ENCODE measurements at places on chromosomes 2 and 18.

GRCh38 chr2:45759310-45759851, 107.9 kb downstream of the PRKCE start:
- DNase-seq, result no peak

- no peak for DNase-seq
Measured at GRCh38 chr18:11654736-11655605, 34.1 kb upstream of the GNAL start.

- DNase-seq, result no peak
Measured at GRCh38 chr2:206876216-206876860, 63.0 kb upstream of the CPO start.

DNA sequence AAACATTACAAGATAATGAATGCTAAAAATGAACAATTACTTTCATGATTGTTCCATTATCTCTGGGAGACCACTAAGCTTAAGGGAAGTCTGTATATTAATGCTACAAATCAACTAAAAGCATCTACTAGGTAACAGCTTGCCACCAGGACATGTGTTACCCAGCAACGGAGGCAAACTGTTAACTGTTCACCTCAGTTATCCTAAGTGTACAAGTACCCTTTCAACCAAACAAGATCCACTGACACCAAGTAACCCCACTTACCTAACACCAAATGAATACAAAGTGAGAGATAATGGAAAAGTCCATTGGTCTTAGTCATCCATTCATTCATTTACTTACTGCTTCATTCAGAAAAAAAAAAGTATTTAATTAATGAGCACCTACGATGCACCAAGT, 54.7 kb upstream of the KIDINS220 start:
- DNase-seq, result no peak

DNA sequence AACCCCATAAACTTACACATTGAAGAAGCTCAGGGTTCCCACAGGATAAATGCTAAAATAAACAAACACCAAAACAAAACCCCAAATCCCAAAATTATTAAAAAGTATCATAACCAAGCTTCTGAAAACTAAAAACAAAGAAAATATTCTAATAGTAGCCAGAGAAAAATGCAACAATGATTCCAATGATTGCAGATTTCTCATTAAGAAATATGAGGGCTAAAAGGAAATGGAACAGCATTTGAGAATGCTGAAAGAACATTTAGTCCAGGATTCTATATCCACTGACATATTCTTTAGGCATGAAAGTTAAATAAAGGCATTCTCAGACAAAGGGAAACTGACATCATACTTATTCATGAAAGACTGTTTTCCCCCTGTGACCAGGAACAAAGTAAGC, 212.4 kb downstream of the SLC4A10 start:
- no peak for DNase-seq

DNA sequence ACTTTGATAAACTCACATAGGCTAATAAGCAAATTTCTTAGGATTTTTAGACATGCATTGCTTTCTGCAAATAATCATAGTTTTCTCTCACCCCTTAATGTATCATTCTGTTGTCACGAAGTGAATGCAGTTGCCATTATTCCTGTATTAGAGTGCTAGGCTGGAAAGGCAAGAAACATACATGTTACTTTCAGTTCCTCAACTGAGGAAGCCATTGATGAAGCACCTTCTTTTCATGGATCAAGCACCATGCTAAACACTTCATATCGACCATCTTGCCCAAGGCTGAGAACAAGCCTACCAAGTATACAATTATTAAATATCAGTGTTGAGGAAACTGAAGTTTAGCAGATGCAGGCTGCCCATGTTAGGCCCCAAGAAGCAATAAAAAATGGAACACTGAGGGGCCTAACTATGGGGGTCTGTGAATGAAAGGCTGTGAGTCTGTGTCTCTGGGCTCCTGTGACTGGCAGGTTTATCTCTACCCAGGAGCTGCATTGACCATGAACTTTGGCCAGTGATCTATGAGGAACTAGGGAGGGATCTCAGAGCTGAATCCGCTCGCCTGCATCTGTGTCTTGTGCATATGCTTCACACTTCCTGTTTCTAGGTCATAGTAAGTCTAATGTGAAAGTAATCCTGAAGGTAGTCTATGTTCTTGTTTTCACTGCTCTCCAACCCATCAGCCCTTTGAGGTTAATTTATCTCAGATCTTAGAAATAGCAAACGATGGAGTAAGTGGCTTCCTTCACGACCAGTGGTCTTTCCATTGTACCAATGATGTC, 16.0 kb upstream of the TSPYL6 start:
- no peak for DNase-seq

- DNase-seq, result no peak
Measured at GRCh38 chr2:178142274-178143065, 30.2 kb downstream of the RBM45 start.

DNA sequence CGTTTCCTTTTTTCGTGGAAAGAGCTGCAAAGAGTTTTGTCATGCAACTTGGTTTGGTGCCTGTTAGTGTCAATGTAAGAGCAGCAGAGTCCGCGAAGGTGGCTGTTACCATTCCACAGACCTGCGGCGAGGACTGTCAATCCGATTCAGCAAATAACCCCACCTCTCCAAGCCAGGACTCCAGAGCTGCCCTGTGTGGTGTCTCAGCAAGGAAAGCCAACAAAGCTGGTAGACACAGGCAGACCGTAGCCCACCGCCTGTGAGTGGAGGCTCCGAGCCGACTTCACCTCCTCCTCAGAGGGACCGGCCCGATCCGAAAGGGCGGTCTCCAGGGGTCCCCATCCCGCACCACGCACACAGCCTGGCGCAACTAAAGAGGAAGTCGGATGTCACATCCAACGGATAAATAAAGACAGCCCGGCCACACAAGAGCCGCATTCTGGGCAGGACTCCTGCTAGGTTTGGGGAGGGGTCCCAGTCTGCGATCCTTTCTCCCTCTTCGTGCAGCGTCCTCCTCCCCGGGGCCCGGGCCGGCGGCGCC, 819 bp downstream of the ANKRD44 start:
- DNase-seq, result peak; percentile 79

DNA sequence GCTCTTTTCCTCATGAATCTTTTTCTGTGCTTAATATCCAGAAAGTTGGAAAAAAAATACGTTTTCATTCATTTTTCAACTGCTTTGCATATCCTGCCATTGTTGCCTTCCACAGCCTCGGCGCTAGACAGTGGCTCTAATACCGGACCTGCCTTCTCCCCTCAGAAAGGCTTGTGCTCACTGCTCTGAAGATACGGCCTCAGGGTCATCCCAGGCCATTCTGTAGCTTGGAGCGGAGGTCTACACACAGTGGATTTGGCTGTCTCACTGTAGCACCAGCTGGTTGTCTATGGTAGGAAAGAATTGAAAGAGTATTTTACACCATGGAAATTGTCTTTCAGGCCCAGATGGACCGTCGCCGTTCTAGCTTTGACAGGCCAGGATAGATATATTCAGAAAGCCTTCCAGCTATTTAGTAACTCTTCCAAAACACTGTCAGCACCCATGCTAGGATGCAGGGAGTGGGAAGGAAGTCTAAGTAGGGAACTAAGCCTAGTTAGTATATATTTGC, 242.0 kb downstream of the TMEM182 start:
- DNase-seq, result no peak

DNA sequence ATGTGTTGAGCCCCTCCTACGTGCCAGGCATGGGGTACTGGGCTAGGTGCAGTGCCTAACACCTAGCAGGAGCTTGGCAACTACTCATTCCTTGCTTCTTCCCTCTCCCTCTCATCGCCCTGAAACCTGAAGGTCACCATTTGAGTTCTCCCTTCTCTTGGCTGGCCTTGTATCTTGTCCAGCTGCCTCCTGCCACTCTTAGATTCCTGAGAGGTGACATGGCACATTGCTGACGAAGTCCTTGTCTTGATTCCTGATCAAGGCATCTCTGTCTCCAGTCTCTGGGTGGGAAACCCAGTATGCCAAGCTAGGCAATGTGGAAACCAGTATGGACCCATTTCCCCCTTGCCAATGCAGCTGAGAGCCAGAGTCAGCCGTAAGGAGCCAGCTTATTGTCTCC, 9.0 kb upstream of the EFR3B start:
- DNase-seq, result no peak

DNA sequence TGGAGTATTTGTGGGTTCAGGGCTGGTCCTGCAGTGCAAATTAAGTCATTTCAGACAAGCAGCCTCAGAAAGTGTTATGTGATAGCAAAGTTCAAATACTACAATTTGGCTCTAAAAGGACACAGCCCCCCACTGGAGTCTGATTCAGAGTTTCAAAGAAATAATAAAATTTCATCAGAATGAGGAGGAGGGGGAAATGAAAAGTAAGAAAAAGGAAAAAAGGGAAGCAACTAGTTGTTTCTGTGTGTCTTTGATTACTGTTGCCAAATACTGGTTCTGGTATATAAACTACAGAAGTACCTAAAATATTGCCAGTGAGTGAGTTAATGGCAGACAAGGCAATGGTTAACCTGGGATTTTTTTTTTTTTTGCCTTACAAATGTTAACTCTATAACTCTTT, 773.9 kb downstream of the BCL11A start:
- DNase-seq, result no peak

DNA sequence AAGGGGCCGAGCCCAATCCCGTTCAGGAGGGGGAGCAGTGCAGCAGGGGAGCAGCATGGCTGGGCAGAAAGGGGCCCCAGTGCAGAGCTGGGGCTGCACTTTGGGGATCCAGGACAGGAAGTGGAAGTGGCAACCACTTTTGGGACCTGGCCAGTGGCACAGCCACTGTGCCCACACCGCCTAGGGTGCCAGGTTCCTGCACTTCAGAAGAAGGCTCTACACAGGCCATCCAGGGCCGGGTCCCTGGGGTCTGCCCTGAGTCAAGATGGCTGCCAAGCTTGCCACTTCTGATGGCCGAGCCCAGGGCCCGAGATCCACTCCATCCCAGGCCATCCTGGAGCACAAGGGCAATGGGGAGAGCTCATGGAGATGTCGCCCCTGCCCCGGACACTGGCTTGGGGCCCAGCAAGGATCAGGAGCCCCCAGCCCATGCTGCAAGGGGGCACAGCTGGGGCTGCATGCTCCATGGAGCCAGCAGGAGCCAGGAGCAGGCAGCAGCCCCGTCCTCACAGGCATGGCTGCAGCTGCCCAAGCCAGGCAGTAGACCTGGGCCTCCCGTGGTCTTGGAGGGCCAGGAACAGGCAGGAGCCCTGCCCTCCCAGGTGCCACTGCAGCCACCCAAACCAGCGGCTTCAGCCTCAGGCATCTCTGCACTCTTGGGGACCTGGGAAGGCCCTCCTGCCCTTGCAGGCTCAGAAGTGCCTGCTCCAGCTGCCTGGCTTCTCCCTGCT, 35.0 kb upstream of the ID2 start:
- no peak for DNase-seq

DNA sequence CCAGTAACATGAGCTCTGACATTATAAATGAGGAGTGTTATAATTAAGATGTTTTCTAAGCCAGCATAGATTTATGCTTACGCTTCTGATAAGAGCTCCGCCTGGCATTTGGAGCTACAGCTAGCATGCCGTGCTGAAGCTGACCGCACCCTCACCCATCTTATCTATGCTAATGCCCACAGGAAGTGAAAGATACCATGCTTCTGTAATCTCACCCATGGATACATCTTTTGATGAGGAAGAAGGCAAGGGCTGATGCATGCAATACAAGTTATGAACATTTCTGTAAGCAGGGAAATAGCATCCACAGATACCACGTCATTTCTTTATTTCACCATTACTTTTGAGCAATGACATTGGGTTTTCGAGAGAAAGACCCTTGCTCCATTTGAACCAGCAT, 82.3 kb downstream of the ARL4C start:
- DNase-seq, result no peak

GRCh38 chr2:19932928-19933327, 31.1 kb upstream of the TTC32 start:
- no peak for DNase-seq

GRCh38 chr2:241575624-241576292, 17.2 kb downstream of the BOK start:
- no peak for DNase-seq

DNA sequence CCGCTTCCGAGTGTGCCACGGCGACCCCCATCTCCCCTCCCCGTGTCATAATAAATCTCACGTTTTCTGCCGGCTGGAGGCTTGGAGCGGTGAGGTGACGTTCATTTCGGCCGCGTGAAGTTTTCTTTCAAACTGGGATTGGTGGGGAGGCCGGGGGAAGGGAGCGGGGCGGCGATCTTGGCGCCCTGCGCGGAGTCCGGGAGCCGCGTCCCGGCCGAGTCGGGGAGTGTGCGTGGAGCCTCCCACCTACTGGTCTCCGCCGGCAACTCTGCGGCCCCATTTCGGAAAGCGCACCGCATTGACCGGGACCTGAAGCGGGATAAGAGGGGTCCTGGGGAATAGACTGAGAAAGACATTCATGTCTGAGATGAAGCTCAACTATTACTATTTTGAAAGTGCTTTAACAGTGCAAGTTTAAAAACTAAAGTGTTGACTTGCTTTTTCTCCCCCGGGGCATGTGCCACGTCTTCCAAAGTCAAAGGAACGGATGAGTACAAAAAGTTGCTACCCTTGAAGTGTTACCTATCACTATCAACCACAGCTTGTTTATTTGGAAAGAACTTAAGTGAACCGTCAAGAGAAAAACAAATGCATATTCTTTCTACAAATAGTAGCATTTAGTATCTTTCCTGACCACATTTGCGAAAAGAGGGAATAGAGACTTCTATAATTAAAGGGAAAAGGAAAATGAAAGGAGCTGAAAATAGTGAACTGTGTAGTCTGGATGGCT, 818 bp upstream of the IKZF2 start:
- DNase-seq, result peak; percentile 78

DNA sequence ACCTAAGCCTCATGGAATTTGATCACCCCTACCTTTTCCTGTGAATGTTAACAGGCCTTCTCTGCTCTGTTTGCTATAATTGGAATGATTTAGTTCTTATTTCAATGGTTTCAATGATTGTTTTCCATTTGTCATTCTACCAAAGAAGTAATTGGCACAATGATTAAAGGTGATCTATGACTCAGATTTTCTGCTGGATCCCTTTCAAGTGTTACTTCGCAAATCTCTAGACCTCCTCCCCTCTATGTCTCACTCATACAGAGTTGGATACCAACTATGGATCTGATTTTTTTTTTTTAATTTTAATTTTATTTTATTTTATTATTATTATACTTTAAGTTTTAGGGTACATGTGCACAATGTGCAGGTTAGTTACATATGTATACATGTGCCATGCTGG, 29.6 kb upstream of the FAM117B start:
- no peak for DNase-seq

- DNase-seq, result no peak
Measured at GRCh38 chr2:39567507-39567906, 98.2 kb upstream of the TMEM178A start.

DNA sequence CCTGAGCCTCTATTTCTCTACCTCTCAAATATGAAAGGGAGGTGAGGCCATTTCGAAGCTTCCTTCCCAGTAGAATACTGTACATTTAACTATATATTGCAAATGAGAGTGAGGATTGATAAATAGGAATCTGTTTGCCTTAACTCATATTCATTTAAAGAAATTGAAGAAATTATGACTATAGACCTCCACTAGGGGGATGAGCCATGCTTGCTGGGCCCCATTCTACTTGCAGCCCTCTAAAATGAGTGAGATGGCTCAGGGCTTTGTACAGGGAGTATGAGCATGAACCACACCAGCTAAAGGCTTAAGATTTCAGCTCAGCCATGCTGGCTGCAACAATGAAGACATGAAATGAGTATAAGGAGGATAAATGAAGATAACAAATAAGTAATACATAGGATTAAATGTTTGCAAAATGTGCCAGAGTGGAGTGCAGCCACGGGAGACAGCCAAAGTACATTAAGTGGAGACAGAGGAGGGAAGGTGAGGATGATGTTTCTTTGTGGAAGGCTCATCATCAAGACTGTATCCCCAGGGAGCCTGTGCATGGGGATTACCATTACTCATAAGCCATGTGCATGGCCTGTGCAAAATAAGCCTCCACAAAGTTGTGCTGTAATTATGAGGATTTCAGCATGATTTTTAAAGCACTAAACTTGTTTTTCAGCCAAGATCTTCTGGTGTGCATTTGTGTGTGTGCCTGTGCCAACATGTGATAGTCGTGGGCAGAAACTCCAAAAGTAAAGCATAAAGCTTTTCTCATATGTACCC, 300.8 kb downstream of the CNTNAP5 start:
- DNase-seq, result no peak

All from Peyer's patch (tissue), 4 donors.